ENCODE measurements at places on chromosomes 2 and 18. TPM values are rescaled to one million over a fixed set of nuclear protein-coding genes. Genes with fewer than 3 reads are reported as not detected.

- H3K27ac ChIP-seq, result peak overlapping the region; percentile 68
- peak; percentile 50 for DNase-seq
- H3K36me3 ChIP-seq, result no peaks in the 10 kb centered on the region
- peaks cover 17% of the 10 kb centered on the region for H3K4me1 ChIP-seq
- H3K27me3 ChIP-seq, result no peaks in the 10 kb centered on the region
Measured at GRCh38 chr2:25981596-25982272, 563 bp downstream of the KIF3C start.

Gene COLEC12
- total RNA-seq, result not detected

GRCh38 chr2:150410809-150411208, 76.7 kb downstream of the RND3 start:
- H3K27ac ChIP-seq, result no peak overlapping the region
- no peaks in the 10 kb centered on the region for H3K27me3 ChIP-seq
- no peaks in the 10 kb centered on the region for H3K4me1 ChIP-seq
- no peaks in the 10 kb centered on the region for H3K36me3 ChIP-seq
- no peak for DNase-seq
- no peak overlapping the region for H3K4me3 ChIP-seq

DNA sequence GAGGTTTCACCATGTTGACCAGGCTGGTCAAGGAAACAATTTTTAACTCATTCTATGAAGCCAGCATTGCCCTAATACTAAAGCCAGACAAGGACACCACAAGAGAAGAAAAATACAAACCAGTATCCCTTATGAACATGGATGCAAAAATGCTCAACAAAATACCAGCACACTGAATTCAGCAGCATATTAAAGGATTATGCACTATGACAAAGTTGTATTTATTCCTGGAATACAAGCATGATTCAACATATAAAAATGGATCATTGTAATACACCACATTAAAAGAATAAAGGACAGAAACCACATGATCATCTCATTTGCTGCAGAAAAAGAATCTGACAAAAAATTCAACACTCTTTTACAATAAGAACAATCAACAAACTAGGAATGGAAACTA, 138.7 kb downstream of the RAB3GAP1 start:
- H3K4me3 ChIP-seq, result no peak overlapping the region
- no peaks in the 10 kb centered on the region for H3K4me1 ChIP-seq
- peaks cover 11% of the 10 kb centered on the region for H3K36me3 ChIP-seq

Gene ANKRD62
- total RNA-seq, result not detected

DNA sequence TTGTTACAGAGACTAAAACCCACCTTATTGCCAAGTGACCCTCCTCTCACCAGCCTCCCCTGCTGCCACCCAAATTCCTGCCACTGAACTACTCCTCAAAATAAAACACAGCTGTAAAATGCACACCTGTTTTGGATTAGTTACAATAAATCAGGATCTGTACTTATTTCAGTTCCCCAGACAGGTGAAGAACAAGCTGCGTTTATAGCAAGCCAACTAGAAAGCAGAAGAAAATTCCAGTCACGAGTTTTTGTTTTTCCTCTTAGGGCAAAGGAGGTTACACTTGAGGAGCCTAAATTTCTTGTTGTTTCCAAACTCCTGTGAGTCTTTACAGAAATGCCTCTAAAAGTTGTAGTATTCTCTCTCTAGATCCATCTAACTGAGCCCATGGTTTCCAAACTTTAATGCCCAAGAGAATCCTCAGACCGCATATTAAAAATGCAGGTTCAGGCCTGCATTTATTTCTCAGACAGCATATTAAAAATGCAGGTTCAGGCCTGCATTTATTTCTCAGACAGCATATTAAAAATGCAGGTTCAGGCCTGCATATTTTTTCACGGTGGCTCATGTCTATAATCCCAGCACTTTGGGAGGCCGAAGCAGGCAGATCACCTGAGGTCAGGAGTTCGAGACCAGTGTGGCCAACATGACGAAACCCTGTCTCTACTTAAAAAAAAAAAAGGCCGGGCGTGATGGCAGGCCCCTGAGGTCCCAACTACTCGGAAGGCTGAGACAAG, 62.2 kb downstream of the ALPK2 start:
- H3K36me3 ChIP-seq, result no peaks in the 10 kb centered on the region
- no peak overlapping the region for H3K27ac ChIP-seq
- H3K4me1 ChIP-seq, result peaks cover 12% of the 10 kb centered on the region
- no peak overlapping the region for H3K4me3 ChIP-seq
- no peak for DNase-seq

Gene SCN2A
- 0.21 TPM for total RNA-seq

GRCh38 chr2:1974397-1974796, 230.1 kb upstream of the PXDN start:
- H3K4me1 ChIP-seq, result no peaks in the 10 kb centered on the region
- peaks cover 7% of the 10 kb centered on the region for H3K27me3 ChIP-seq
- DNase-seq, result no peak
- H3K4me3 ChIP-seq, result no peak overlapping the region
- H3K27ac ChIP-seq, result no peak overlapping the region
